ENCODE measurements at places on chromosomes 6 and 20.

GRCh38 chr6:35139924-35140638 is 1.1 kb downstream of the TCP11 start:
- DNase-seq = peak; percentile 41

GRCh38 chr6:137863091-137863797 is 3.8 kb upstream of the TNFAIP3 start:
- DNase-seq = no peak

DNA sequence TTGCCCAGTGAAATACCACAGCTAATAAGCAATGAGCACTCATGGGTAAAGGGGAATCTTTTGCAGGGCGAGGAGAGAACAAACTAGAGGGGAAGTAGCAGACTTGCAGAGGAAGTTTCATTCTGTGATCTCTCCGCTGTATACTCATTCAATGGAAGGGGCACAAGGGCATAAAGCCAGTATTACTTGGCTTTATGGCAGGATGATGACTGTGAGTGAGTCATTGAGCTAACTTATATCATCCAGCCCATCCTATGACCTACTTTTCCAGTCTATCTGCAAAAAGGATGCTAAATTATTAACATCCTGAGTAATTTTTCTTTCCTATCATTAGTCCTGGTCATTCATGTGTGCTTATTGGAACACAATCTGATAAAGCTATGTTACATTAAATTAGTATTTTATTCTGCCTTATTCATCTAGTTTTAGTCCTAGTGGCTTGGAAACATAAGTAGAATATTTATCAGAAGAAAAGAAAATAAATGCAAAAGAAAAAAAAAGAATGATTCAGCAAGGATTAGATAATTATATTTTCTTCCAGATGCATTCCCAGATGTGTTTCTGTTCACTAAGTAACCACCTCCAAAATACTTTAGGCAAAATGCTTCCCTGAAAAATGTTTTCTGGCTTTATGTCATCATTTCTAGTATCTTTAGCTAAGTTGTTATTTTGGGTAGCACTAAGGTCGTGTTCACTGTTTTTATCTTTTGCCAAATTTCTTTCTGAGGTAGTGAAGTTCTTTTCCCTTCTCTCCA is 471.7 kb downstream of the CDKAL1 start:
- DNase-seq = no peak

DNA sequence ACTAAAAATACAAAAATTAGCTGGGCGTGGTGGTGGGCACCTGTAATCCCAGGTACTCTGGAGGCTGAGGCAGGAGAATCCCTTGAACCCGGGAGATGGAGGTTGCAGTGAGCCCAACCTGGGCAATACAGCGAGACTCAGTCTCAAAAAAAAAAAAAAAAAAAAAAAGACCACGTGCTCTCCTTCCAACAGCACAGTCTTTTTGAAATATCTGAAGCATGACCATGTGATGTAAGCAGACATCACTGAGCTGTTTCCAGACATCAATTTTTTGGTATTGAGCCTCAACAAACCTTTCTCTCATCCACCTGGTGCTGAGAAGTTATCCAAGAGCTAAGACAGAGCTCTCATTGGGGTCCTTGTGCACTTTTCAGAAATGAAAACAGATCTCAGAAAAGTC is 249.2 kb downstream of the FOXA2 start:
- DNase-seq = no peak

- DNase-seq = no peak
Measured at GRCh38 chr20:21224217-21224616, 78.9 kb upstream of the XRN2 start.

- no peak for DNase-seq
Measured at GRCh38 chr6:125888989-125889656, 67.4 kb upstream of the HINT3 start.

GRCh38 chr6:21048047-21048446 is 513.8 kb downstream of the CDKAL1 start:
- DNase-seq = no peak

GRCh38 chr6:162849269-162849668 is 121.5 kb downstream of the PACRG start:
- no peak for DNase-seq

GRCh38 chr6:24902782-24903181 is 33.0 kb downstream of the RIPOR2 start:
- DNase-seq = no peak

GRCh38 chr6:118187568-118188164 is 280.6 kb downstream of the SLC35F1 start:
- no peak for DNase-seq

DNA sequence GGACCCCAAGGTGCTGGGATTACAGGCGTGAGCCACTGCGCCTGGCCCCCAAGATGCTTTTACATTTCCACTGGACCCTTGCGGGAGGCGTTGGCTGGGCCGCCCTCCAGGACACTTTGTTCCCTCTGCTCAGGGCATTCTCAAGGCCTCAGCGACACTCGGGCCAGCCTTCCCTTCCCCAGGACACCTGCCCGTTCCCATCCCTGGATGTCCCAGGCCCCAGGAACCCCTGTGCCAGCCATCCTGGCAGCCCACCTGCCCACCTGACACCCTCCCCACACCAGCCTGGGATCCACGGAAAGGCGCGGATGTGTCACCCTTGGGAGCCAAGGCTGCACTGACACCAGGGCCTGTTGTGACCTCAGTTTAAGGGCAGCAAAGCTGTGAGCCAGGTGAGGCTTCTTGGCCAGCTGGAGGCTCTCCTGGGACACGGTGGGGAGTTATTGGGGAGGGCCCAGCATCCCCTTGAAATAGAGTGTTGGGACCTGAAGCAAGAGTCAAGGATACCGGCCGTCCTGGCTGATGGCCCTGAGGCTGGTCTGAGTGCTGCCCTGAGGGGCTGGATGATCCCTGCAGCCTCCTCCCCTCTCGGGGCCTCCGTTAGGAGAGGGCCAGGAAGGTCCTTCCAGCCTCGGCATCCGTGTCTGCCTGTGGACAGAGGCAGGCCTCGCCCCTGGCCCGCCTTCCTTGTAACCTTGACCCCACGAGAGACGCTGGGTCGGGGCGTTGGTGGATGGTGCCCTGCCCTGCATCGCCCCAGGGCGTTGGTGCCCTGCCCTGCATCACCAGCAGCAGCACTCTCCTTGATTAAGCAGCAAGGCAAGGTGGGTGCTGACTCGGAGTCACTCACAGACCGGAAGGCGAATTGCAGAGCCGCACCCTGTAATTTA is 84.2 kb upstream of the BHLHE23 start:
- no peak for DNase-seq

DNA sequence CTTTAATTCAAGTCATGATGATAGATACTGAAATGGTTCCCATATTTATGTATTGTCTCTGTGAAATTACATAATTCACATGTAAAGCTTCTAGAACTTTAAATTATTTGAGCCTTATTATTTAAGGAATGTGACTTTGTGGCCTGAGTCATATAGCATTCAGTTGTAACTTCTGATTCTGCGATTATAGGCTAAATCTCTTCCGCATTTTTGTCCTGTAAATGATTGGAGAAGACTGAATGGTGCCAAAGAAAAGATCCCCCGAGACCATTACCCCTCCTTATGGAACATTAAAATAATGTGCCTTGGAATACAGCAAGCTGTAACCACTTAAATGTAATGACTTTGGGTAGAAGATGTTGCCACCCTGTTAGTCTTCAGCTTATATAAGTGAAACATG is 63.3 kb upstream of the MAP7 start:
- DNase-seq = no peak

- no peak for DNase-seq
Measured at GRCh38 chr6:144688713-144689112, 403.6 kb downstream of the UTRN start.

DNA sequence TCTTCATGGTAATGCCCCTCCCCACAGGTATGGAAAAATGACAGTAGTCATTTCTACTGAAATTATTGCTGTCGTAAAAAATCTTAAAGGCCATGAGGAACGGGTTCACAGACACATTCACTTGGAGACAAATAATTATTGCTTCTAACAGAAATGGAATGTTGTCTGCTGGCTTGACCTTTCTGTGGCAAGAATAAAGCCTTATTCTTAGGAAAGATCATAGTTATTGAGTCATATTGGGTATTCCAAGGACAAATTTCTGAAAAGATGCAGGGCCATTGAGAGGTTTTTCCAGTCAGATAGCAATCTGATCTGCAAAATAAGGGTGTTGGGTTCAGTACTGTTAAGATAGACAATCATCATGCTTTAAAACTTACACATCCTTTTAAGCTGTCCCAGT is 29.2 kb downstream of the AKAP7 start:
- no peak for DNase-seq

GRCh38 chr6:158752613-158753012 is 66.6 kb downstream of the EZR start:
- DNase-seq = no peak
